ENCODE measurements at places on chromosomes 11 and 22. TPM values are rescaled to one million over a fixed set of nuclear protein-coding genes. Genes with fewer than 3 reads are reported as not detected.

The SLC5A1 gene
- 0.17 TPM for total RNA-seq

The OVOL1 gene
- total RNA-seq, result 1.3 TPM

The OR10D3 gene
- total RNA-seq, result not detected

The NNMT gene
- total RNA-seq, result 131 TPM

The BRSK2 gene
- 0.21 TPM for total RNA-seq

The OR2AG2 gene
- total RNA-seq, result 1.0 TPM

The RCOR2 gene
- total RNA-seq, result not detected

GRCh38 chr11:57475191-57475590 lies 14.9 kb downstream of the RTN4RL2 start:
- no peak for DNase-seq

DNA sequence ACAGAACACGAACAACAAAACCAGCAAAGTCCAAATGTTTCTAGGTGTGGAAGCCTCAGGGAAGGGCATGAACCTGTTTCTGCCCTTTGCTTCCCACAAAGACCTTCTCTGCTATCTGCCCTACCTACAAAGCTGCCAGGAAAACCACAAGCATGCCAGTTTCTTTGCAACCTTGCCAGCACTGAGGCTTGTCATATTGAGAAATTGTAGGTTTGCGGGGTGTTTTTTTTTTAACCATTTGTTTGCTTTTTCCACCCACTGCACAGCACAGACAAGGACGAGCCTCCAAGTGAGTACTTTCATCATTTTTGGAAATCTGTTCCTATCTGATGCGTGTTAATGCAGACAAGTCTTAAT lies 12.8 kb downstream of the PARVG start:
- DNase-seq, result peak; percentile 55

- no peak for DNase-seq
Observed at GRCh38 chr11:86636275-86636674, 36.1 kb downstream of the ME3 start.

DNA sequence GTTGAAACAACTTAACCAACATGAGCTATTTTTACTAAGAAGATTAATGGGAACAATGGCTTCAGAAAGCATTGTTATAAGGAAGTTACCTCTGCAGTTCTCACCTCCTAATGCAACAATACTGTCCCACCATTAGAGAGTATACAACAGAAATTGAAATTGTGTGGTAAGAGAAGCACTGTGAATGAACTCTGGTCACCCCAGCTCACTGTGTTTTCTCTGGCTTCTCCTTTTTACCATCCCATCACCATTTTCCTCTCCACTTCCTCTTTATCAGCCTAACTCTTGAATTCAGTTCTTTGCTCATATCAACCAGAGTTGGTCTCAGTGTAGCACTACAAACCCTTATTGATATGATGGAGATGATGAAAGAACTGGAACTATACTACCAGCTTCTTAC lies 138.0 kb upstream of the POU2AF2 start:
- DNase-seq, result no peak

- DNase-seq, result no peak
Observed at GRCh38 chr22:44646668-44647067, 55.3 kb upstream of the PRR5 start.

GRCh38 chr11:27699242-27699925 lies 871 bp downstream of the BDNF start:
- no peak for DNase-seq

DNA sequence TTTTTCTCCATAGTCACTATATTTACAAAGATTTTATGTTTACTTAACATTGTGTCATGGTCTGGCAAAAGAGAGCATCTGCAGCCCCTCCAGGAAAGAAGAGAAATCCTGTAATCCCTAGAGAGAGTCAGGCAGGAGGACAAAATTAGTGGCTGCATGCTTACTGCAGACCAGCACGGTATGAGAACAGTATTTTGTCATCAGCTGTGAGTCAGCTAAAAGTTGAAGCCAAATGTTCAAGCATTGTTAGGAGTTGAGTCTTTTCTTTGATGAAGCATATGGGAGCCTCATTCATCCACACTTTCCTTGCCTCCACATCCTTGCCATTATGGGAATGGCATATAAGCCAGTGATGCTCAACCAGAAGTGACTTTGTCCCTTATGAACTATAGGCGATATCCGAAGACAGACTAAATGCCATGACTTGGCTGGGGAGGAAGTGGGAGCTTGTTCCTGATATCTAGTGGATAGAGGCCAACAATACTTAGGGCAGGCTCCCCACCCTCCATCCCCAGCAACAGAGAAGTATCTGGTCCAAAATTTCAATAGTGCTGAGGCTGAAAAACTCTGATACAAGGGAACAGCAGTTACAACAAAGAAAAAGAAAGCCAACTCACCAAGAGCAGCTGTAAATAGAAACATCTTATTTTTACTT lies 112.0 kb upstream of the OR5AK2 start:
- peak; percentile 69 for DNase-seq

DNA sequence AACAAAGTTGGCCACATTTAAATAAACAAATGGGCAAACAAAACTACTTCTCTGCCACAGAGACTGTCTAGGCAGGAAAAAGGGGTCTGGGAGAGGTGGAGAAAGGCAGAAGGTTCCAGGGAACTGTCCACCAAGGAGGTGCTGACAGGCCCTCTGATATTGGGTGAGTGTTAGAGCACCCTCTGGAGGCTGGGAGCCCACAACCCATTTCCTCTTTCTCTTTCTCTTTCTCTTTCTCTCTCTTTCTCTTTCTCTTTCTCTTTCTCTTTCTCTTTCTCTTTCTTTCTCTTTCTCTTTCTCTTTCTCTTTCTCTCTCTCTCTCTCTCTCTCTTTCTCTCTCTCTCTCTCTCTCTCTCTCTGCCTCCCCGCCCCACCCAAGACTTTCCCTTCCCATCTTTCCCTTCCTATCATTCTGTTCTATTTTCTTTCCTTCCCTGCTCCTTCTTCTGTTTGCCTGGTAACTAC lies 912.8 kb downstream of the DLG2 start:
- peak; percentile 45 for DNase-seq

- DNase-seq, result no peak
Observed at GRCh38 chr22:48666620-48667019, 1161.1 kb downstream of the BRD1 start.

DNA sequence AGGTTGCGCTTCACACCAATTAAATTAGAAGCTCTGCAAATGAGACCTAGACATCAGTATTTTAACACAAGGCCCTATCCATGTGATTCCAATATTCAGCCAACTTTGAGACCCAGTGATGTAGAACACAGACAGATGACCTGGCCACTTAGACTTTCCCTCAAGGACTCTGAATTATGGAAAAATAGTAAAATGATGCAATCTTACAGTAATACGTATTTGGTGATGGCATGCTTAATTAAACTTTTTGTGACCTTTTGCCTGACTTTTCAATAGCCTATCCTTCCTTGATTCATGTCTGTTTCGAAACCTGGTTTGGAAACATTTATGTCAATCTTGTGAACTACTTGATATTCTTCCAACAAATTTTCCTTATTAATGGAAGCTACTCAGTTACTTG lies 521.2 kb downstream of the KCNA4 start:
- DNase-seq, result no peak

DNA sequence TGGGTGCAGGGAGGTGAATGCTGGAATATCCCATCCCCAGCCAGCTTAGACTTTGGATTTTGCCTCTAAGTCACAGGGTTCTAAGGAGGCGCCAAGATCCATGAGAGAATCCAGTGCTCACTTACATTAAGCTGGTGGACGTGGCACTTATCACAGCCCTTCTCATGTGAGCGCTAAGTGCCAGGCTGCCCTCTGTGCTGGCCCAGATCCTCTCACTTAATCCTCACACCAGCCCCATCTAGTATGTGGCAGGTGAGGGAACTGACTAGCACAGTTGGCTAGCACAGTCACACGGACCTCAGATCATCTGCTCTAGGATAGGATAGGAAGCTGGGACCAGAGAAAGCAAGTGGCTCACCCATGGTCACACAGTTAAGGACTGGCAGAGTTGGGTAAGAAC lies 3.6 kb downstream of the HMOX1 start:
- DNase-seq, result no peak

GRCh38 chr11:7671347-7672215 lies 1.7 kb downstream of the CYB5R2 start:
- DNase-seq, result peak; percentile 84

DNA sequence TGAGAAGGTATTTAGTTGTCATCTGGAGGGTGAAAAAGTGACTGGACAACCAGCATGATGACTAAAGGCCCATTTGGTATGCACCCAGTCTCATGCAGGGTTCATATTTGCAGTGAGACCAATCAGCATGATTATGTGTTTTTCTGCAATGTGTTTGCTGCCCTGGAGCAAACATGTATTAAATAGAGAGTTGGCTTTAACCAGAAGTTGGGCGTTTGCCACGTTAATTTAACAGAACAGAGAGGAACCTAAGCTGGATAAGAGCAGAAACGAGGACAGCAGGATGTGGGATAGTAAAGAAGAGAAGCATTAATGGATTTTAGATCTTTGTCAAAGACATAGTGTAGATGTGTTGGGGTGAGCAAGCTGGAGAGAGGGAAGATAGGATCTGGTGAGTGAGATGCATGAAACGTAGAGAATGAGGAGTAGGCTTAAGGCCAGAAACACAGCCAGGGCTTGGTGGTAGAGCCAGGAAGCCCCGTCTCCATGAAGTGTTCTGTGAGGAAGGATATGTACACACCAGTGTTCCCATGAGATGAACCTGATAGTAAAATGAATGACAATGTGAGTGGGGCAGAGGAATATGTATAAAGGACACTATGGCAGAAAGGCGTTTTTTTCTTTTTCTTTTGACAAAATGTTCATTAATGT lies 164.0 kb upstream of the PDGFD start:
- no peak for DNase-seq

- no peak for DNase-seq
Observed at GRCh38 chr11:56522008-56522407, 21.0 kb downstream of the OR5M11 start.

DNA sequence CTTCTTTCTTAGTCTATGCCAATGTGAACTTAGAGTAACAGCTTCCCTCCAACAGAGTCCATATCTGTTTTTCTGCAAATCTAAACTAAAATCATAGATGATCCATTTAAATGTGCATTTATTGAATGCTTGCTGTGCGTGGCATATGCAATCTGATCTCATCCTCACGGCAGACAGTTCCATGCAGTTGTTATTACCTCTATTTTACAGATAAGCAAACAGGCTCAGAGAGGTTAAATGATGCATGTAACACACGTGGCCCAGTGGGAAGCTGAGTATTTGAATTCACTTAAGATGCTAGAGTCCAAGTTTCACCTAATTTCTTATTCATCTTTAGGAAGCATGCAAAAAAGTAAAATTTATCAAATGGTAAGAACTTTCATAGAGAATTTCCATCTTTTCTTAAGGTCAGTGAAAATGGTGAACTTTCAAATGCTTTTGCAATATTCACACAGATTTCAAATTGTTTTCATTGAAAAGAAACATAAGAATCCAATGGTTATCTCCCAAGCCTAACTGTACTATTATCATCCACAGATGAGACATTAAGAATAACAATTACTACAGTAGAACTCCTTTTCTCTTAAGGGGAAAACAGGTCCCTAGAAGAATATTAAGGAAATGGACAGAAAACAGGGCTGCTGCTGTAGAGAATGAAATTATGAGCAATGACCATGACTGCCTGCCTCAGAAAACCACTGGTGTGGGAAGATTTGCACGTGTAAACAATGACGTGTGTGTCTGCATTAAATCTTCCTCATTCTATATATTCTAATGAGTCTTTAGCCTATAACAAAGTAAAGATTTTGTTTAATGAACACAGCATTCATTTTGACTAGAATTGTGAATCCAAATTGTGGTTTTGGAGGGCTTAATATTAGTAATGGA lies 1171.3 kb downstream of the LRRC4C start:
- no peak for DNase-seq

DNA sequence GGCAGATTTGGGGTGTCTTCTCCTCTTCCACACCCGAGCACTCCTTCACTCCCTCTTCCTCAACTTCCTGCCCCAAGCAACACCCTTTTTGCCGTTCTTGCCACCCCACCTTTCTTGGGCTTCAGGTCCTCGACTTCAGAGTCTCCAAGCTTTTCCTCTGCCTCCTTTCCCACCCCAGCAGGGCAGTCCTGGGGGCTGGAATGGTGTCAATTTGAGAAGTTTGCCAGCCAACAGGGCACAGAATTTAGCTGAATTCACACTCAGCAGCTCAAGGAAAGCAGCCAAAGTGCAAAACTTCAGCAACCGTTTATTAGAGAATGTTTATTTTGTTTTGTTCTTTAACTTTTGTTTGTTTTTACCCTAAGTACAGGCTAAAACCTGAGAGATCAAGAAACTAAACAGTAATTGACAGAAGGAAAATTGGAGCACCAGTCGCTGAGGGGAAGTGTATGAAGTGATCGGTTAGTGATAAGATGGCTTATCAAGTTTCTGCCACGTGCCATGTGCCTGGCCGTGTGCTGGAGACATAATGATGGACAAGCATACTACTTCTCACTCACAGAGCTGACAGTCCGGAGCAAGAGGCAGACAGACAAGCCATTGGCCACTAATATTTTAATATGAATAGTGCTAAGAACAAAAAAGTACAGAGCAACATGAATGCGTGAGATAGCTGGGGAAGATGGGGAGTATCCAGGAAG lies 44.4 kb downstream of the AHNAK start:
- no peak for DNase-seq

DNA sequence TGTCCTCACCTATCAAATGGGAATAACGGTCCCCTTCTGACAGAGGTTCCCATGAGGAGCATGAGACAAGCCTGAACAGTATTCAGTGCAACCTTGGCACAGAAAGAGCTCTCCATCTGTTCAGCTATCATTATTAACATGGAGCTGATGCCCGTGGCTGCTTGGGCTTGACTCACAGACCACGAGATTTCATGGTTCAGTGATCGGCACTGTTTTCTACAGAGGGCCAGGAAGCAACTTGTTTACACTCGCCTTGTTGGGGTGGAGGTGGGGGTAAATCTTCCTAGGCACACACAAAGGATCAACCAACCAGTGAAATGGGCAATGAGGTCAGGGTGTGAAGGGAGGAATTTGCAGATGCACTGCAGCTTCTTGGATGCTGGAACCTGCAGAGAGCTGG lies 88.2 kb downstream of the CWC15 start:
- DNase-seq, result peak; percentile 68

DNA sequence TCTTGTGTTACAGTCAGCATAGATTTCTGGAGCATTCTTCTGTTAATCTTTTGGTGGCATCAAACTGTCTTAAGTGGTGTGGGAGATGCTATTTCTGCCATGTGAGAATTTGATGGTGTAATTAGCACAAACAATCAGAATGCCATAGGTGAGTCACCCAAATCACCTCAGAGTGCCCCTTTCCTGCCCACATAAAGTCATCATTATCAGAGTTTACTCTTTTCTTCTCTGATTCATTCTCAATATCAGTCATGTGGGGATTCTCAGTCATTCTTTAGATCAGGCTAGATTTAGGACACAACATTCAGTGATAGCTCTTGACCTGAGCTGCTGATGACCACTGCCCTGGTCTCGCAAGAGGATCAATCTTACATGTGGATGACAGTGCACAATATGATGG lies 23.7 kb upstream of the MS4A6A start:
- DNase-seq, result peak; percentile 37

DNA sequence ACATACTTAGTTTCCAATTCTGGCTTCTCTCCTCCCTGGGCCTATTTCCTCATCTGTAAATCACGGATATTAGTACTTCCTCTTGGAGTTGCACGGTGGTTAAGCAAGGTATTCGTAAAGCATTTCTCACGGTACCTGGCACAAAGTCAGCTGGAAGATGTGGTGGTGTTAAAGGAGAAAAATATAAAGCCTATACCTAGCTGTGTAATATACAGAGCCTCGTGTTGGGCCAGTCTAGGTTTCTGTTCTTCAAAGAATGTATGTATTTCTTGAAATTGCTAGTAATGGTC lies 47.2 kb downstream of the DBX1 start:
- DNase-seq, result peak; percentile 37

Data from mammary epithelial cell (primary cell).